ENCODE measurements at places on chromosomes 2 and 18.

DNA sequence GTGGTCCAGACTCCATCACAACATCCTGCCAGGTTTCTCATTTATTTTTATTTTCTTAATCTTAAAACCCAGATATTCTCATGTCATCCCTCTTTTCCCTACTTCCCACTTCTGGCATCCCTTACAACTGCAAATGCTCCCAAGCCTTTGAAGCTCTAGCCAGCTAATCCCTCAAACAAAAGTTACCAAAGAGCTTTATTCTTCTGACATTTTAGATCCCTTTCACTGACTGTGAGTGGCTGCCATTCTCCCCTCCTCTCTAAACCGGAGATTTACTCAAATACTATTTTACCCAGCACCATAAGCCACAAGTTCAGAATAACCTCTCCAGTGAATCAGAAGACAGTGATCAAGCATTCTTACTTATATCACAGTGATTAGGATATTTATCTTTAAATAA is 569.0 kb upstream of the SYT4 start:
- DNase-seq, result no peak

DNA sequence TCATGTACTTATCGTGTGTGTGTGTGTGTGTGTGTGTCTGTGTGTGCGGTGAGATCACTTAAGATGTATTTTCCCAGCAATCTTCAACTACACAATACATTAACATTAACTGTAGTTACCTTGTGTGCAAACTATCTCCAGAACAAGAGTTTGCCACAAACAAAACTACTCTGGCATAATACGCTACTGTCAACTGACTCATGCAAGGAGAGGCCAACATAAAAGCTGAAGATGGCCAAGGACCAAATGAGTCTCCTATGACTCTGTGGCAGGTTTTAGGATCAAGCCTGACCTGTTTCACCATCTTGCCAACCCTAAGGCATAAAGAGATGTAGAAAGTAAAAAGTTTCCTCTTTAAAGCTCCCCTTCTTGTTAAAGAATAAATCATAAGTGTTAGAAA is 20.1 kb downstream of the CYB5A start:
- no peak for DNase-seq

GRCh38 chr2:23468474-23469141 is 83.6 kb downstream of the KLHL29 start:
- no peak for DNase-seq

GRCh38 chr2:13968811-13969210 is 663.7 kb upstream of the LRATD1 start:
- DNase-seq, result no peak

- no peak for DNase-seq
These were observed 36.4 kb downstream of the PTGR3 start for GRCh38 chr18:75172299-75173124.
